ENCODE measurements at places on chromosomes 16 and 17.

DNA sequence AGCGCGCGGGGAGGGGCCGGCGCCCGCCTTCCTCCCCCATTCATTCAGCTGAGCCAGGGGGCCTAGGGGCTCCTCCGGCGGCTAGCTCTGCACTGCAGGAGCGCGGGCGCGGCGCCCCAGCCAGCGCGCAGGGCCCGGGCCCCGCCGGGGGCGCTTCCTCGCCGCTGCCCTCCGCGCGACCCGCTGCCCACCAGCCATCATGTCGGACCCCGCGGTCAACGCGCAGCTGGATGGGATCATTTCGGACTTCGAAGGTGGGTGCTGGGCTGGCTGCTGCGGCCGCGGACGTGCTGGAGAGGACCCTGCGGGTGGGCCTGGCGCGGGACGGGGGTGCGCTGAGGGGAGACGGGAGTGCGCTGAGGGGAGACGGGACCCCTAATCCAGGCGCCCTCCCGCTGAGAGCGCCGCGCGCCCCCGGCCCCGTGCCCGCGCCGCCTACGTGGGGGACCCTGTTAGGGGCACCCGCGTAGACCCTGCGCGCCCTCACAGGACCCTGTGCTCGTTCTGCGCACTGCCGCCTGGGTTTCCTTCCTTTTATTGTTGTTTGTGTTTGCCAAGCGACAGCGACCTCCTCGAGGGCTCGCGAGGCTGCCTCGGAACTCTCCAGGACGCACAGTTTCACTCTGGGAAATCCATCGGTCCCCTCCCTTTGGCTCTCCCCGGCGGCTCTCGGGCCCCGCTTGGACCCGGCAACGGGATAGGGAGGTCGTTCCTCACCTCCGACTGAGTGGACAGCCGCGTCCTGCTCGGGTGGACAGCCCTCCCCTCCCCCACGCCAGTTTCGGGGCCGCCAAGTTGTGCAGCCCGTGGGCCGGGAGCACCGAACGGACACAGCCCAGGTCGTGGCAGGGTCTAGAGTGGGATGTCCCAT, 232.8 kb downstream of the SEC14L1 start:
- no peak for DNase-seq

DNA sequence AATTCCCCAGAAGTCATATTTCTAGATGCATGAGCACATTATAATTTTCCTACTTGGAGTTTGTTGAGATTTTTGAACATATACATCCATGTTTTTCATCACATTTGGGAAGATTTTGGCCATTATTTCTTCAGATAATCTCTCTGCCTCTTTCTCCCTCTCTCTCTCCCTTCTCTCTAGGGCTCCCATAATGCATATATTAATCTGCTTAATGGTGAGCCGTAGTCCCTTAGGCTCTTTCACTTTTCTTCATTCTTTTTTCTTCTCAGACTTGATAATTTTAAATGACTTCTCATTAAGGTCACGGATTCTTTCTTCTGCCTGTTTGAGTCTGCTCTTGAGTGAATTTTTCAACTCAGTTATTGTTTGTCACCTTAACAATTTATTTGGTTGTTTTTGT, 101.5 kb downstream of the IRX3 start:
- DNase-seq: no peak

- DNase-seq: no peak
These were observed 12.7 kb upstream of the SSTR2 start for GRCh38 chr17:73151916-73152632.

- no peak for DNase-seq
These were observed 32.5 kb upstream of the ENDOV start for GRCh38 chr17:80382446-80382845.

- no peak for DNase-seq
These were observed 200.6 kb downstream of the FOXL1 start for GRCh38 chr16:86778978-86779377.

GRCh38 chr17:41308251-41308917, 725 bp downstream of the KRTAP16-1 start:
- no peak for DNase-seq

- peak; percentile 55 for DNase-seq
These were observed 2.0 kb upstream of the GSE1 start for GRCh38 chr16:85611194-85611443.
